ENCODE measurements at places on chromosomes 1 and 21.

DNA sequence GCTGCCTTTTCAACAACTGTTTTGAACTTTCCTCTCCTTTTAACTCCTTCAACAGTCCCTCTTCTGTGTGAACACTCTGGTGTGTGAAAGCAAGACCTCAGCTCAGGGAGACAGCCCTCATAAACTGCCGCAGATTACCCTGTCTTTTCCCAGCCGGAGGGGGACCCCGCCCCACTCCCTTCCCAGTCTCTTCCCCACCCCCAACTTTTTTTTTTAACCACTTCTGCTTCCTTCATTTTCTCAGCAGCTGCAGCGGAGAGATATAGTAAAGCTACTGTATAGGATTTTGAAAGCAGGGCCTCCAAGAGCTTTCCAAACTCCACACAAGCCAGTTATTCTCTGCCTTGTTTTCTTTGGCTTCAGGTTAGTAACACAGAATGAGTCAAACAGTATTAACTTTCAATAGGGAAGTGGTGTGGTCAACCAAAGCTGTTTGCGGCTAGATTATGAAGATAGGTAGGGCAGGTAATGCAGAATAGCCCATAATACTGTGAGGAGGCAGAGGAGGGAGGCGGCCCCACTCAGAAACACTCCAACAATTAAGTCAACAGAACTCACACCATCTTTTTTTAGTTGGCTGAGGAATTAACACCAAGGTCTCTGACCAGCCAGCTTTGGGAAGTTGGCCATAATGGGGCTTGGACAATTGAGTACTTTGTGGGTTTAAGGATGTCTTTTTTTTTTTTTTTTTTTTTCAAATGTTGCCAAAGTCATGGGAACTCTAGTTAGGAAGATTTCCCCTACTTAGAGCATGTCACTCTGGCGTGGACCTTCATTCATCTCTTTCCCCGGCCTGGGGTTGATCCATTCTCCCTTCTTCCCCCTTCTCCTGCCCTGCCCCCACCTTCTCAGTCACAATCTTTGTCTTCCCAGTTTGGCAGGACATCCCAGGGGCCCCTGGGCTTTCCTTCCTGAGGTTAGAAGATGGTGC, 177.0 kb downstream of the CLIC6 start:
- DNase-seq, result no peak

DNA sequence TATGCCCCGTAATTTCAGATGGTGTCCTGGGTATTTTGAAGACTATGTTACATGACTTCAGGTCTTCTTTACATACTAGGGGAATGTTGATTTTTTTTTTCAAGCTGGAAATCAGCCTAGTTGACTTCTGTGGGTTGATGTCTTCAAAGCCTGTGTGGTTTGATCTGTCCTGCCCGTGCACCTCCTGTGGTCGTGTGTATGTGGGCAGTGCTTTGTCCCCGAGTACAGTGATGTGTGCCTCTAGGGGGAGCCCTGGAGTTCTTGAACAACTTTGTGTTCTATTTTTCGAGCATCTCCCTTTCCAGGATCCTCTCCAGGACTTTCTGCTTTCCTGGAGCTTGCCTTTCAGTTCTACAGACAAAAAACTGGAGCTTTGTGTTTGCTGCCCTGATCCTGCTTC, 28.9 kb downstream of the OBSCN start:
- DNase-seq, result no peak

- no peak for DNase-seq
Observed at GRCh38 chr1:89631816-89632656, 884 bp upstream of the LRRC8C start.

- DNase-seq, result no peak
Observed at GRCh38 chr21:43657355-43658087, 1.8 kb downstream of the HSF2BP start.

DNA sequence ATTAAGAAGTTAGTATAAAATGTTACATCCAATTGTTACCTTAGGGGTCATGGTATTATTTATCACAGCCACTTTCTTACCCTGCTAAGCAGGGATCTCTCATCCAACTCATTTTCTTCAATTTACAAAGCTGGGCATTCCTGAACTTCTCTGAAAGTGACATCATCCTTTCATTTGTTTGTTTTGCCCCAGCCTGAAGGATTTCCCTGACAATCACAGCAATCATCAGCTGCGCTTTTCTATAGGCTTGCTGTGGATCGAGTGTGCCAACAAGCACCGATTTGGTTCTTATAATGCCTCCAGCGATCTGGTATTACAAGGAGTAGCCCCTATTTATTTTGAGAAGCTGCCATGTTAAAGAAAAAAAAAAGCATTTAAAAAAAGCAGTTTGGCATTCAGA, 240.2 kb downstream of the USH2A start:
- no peak for DNase-seq

GRCh38 chr1:1293263-1294249, 13.3 kb downstream of the SCNN1D start:
- DNase-seq, result no peak

DNA sequence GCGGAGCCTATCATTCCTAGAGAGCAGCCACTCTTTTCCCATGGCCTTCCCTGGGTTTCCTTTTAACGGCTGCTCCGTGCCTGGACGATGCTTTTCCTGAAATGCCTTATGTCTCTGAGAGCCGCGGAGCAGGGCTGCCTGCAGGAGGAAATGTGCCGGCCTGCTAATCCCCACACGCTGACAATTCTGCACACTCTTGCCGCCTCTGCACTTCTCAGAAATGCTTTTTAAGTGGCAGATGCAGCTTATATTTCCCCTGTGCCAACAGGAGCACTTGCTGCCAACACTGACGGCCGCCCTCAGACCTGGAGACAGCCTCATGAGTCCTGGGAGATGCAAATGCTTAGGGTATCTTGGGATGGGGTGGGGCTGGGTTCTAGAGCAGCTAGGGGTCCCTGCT, 253.2 kb downstream of the GRIK3 start:
- no peak for DNase-seq

- no peak for DNase-seq
Observed at GRCh38 chr1:99270646-99271045, 6.4 kb downstream of the PLPPR4 start.

GRCh38 chr1:12255913-12256312, 26.1 kb downstream of the VPS13D start:
- DNase-seq, result no peak

DNA sequence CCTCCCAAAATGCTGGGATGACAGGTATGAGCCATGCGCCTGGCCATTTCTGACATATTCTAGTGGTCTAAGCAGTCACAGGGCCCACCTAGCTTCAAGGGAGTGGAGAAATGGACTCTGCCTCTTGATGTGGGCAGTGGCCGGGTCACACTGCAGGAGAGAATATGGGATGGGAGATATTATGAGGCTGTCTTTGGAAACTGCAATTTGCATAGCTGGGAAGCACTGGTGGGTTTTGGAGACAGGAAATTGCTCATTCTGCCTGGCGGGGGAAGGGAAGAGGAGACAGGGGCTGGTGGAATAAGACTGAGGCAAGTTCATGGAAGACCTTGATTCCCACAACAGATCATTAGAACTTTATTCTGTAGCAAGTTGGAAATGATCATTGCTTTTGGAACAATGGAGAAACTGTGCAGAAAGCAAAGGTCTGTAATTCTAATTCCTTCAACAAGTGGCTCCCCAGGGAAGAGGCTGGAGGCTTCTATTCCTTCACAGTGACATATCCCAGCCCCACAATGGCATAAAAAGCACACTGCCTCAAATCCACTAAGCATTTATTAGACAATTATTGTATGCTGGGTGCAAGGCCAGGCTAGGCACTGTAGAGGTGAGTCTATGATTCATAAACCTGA, 10.5 kb downstream of the NCMAP start:
- DNase-seq, result no peak

DNA sequence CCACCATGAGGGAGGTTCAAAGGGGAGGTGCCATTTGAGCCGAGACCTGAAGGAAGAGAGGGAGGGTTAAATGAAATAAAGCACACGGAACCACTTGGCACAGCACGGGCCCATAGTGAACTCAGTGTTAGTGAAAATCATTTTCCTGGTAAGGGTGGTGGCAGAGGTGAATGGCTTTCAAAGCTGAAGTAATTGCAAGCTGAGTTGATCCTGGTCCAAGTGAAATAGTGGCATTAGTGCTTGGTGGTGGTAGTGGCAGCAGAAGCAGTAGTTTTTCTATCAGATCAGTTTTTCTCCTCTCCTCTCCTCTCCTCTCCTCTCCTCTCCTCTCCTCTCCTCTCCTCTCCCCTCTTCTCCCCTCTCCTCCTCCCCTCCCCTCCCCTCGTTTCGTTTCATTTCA, 30.5 kb upstream of the SRSF10 start:
- DNase-seq, result no peak

GRCh38 chr1:145701306-145701862, 5.8 kb downstream of the PDZK1 start:
- no peak for DNase-seq

Measured in activated naive CD4-positive, alpha-beta T cell treated with anti-CD3 and anti-CD28 coated beads, Interleukin-2, amount 50 U/mL, for 72 hours (primary cell).